8988T (cell line): ENCODE measurements at places on chromosomes 4 and X.

DNA sequence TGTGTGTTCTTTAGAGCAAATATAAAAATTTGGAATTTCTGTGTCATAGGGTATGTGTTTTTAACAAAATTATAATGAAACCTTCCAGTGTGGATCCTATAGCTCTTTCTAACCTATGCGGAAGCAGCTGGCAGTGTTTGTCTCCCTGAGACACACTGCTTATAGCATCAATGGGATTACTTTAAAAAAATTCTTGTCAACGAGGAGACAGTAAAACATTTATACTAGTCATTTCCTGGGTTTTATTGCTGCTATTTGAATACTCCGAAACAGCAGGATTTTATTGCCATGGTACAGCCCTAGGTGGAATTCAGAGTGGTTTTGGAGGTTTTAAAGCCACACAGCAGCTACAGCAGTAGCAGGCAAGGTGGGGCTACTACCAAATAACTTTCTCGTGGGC, 145.1 kb upstream of the IL1RAPL2 start:
- DNase-seq, result no peak

GRCh38 chr4:19752599-19752998, 499.1 kb upstream of the SLIT2 start:
- no peak for DNase-seq

- no peak for DNase-seq
These were observed 17.9 kb upstream of the BBS7 start for GRCh38 chr4:121888134-121888533.

DNA sequence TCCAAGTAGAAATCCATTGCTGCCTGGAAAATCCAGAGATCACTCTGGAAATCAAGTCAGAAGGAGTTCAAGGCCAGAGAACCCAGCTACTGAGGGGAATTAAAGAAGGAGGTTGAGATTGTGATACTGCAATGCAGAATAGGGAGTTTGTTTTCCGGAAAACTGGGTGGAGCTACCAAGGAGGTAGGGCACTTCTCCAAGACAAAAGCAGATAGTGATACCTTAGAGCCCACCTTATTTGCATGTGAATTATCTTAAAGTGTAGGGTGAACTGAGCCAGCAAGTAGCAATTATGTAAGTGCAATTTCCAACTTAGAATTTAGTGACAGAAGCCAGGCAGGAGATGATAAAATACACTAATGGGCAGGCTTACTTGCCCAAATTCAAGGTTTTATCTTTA, 178.9 kb downstream of the MID1 start:
- no peak for DNase-seq

GRCh38 chrX:134074151-134074550, 88.8 kb upstream of the GPC3 start:
- no peak for DNase-seq

GRCh38 chrX:11541510-11541909, 124.2 kb downstream of the ARHGAP6 start:
- no peak for DNase-seq

- no peak for DNase-seq
These were observed 8.8 kb downstream of the PPP2R2C start for GRCh38 chr4:6463311-6464289.
